CD4-positive, alpha-beta T cell treated with Interleukin-2 at 100 ng/mL for 4 hours (primary cell): ENCODE measurements at places on chromosomes 16 and 17.
A peak's percentile ranks its signal among the peaks of the same experiment; 100 is the strongest.

- no peak for DNase-seq
These were observed 361.3 kb downstream of the FOXL1 start for GRCh38 chr16:86939609-86940008.

GRCh38 chr17:39634384-39634871, 2.5 kb upstream of the STARD3 start:
- peak; percentile 58 for DNase-seq

- DNase-seq = no peak
These were observed 153.5 kb downstream of the MYO1D start for GRCh38 chr17:32723310-32723955.

DNA sequence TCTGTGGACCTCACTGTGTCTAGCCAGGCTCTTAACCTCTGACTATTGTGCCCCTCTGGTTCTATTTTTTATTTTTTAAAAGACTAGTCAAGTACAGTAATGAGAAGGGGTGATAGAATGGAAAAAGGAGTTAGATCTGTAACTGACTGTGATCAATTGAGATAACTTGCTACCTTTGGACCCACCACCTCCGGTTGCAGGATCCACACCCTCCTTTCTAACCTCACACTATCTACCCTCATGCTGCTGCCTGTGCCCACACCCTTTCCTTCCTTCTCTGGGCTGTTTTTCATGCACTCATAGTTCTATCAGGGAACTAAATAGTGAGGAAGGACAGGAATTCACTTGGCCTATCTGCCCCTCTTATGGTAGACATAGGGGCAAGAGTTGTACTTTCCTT, 172.3 kb downstream of the KATNIP start:
- DNase-seq = no peak

GRCh38 chr17:30969989-30970830, 629 bp upstream of the RNF135 start:
- no peak for DNase-seq

DNA sequence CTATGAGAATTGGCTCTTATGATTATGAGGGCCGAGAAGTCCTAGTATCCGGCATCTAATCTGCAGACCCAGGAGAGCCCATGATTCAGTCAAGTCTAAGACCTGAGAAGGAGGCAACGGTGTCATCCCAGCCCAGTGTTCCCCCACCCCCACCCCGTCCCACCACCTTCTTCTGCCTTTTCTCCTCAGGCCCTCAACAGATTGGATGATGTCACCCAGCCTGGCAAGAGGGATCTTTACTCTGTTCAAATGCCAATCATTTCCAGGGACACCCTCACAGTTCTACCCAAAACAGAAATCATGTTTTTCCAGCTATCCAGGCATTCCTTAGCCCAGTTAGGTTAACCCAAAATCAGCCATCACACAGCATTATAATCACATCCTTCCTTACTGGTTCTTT, 10.0 kb upstream of the GAA start:
- no peak for DNase-seq

- no peak for DNase-seq
These were observed 6.3 kb upstream of the KRT222 start for GRCh38 chr17:40671282-40671681.

GRCh38 chr17:64148017-64148631, 18.2 kb upstream of the ERN1 start:
- no peak for DNase-seq

DNA sequence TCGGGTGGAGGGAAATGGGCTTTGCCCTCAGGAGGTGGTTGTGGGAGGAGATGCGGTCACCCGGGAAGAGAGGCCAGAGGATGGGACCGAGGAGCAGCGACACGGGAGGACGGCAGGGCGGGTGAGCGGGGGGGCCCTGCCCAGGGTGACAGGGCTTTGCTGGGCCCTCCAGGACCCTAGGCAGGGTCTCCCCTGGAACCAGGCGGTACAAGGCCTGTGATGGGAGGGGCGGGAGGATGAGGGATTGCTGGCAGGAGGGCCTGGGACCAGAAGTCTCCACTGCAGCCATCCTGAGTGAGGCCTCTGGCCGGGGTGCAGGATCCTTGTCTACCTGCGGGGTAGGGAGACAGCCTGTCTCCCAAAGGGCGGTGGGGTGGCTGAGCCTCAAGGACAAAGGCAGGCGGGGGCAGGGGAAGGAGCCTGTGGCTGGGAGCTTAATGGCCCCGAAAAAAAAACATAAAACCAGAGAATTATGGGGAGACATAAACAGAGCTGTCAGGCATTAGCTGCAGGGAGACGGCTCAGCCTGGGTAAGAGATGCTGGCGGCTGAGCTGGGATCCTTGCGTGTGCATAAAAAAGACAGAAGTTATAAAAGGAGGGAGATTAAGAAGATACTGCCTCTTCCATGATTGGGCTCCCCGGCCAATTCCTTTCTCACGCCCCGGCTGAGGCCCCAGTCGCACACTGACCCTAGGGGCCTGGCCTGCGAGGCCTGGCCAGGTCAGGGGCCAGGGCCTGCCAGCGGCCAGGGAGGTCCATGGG, 66.7 kb downstream of the SREBF1 start:
- no peak for DNase-seq

DNA sequence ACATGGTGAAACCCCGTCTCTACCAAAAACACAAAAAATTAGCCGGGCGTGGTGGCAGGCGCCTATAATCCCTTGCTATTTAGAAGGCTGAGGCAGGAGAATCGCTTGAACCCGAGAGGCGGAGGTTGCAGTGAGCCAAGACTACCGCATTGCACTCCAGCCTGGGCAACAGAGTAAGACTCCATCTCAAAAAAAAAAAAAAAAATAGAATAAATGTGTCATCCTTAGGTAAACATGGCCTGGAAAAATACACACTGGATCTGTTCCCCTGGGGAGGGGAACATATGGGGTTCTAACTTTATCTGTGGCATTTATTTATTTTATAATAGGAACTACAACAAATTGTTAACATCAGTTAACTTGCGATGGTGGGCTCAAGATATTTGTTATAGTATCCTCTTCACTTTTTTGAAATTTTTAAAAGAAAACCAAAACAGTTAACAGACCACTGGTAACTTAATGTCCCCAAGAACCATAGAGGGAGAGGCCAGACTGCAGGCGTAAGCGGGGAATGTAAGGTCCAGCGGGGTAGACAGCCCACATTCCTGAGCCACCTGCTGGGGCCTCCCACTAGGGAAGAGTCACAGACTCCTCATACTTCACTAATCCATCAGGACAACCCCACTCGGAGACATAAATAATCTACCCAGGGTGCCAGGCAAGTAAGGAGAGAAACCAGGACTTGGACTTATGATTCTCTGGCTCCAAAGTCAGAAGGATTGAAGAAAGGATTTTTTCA, 12.5 kb upstream of the TXNDC11 start:
- no peak for DNase-seq

GRCh38 chr16:67470359-67470758, 10.6 kb downstream of the ATP6V0D1 start:
- DNase-seq = no peak

DNA sequence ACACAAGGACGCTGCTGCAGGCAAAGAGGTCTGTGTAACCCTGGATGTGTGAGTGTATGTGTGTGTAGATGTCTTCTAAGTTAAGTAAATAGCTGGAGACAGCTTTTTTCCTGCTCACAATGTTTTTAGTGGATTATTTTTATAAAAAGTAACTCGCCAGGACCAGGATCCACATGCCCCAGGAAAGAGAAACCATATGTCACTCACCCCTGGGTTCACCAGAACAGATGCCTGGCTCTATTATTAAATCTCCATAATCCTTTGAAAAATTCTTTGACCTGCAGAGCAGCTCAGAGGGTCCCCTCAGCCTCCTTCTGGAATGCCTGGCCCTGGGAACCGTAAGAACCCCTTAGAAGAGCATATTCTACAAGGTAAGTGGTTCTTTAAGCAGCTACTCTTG, 18.0 kb downstream of the ABCC12 start:
- no peak for DNase-seq

GRCh38 chr16:73023752-73024570, 24.0 kb downstream of the ZFHX3 start:
- DNase-seq = no peak

GRCh38 chr17:77450742-77451244, 310.0 kb downstream of the SEC14L1 start:
- no peak for DNase-seq

- DNase-seq = no peak
These were observed 84.2 kb downstream of the SOCS1 start for GRCh38 chr16:11171757-11172299.

DNA sequence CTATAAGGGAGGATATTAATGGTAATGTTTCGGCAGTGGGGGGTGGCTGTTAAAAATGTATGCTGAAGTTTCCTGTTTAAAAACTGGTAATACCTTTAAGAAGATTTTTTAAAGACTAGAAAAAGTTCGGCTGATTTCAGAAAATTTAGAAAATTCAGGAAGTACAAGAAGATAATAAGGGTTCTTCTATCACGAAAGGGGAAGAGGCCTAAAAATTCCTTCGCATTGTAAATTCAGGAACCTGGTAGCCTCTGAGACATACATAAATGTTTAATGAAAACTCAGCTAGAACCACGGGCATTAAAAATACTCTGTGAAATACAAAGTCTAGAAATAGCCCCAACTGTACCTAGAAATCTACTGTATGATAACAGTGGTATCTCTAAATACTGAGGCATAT, 181.2 kb downstream of the PARN start:
- no peak for DNase-seq

DNA sequence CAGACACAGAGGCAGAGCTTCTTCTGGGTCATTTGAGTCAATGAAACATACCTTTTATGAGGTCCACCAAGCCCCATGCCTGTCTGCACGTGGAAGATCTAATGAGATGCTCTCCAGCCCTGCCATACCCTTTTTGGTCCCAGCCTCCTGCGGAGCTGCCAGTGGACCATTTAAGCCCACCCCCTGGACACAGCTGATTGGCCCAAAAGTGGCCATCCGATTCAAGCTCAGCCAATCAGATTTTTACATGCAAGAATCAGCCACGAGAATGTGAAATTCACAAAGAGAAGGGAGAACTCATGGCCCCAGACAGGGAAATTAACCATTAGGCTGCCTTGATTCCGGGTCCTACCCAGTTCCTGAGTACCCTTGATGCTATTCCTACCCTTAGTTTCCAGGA, 231.0 kb upstream of the EEF2KMT start:
- no peak for DNase-seq

DNA sequence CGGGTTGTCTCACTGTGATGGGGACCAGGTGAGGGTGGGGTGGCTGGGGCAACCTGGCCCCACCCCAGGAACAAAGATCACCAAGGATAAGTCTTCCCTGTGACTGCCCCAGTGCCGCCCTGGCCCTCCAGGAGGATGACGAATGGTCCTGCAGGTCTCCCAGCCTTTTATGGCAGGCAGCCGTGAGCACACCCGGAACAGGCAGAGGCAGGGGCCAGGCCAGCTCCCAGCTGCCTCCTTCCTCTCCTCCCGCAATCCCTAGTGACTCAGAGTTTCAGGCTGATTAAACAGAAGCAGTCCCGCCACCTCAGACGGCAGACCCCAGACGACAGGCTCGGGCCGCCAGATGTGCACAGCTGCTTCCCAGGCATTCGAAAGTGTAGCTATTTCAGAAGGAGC, 13.3 kb downstream of the JUP start:
- no peak for DNase-seq

- no peak for DNase-seq
These were observed 19.7 kb downstream of the SDK2 start for GRCh38 chr17:73624496-73624988.

DNA sequence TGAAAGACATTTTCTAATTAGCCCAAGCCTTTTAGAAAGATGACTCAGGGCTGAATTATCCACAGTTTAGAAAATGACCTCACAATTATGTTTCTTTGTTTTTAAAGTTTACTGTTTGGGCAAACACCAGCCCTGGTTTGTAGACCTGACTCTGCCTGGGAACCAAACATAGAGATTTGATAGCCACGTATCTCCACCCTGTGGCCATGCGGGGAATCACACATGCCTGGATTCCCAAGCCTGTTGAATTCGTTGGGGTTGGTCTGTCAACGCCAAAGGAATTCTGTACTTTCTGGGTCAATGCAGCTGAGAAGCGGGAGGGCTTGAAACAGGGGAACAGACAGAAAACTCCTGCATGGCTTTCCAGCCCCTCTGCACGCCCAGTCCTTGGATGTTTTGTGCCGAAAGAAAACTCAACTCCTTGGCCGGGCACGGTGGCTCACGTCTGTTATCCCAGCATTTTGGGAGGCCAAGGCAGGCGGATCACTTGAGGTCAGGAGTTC, 26.9 kb downstream of the CD300A start:
- DNase-seq = peak; percentile 78

GRCh38 chr17:45006927-45007461, 38.9 kb upstream of the C1QL1 start:
- DNase-seq = no peak

DNA sequence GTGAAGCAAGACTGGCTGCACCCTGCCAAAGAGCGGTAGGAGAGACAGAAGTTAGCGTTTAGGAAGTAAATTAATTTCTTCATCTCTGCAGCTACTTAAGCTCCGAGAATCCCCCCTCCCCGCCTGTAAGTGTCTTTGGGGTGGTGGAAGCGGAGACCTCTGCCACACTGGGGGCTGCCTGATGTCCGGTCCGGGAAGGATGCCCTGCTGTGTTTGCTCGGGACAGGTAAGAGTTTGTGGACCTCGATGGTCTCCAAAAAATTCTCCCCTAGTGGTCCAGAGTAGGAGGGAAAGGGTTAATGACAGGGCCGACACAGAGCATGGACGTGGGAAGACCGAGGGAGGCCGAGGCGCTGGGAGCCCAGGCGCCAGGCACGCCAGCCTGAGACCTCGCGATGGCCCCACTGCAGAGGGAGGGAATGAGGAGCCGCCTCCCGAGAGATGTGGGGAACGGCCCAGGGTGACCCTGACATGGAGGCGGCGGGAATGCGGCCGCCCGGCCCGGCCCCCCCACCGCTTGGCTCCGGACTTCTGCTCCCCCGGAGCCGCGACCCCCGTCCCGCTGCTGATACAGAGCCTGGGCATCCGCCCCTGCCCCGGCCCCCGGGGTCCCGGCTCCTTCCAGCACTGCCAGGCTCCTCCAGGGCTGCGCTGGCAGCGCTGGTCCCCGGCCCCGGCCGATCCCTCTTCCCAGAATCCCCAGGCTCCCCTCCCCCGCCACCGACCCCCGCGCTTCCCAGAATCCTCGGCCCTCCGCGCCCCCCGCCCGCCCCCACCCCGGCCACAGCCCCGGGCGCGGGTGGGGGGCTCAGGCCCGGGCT, 680 bp downstream of the ZNF629 start:
- no peak for DNase-seq

DNA sequence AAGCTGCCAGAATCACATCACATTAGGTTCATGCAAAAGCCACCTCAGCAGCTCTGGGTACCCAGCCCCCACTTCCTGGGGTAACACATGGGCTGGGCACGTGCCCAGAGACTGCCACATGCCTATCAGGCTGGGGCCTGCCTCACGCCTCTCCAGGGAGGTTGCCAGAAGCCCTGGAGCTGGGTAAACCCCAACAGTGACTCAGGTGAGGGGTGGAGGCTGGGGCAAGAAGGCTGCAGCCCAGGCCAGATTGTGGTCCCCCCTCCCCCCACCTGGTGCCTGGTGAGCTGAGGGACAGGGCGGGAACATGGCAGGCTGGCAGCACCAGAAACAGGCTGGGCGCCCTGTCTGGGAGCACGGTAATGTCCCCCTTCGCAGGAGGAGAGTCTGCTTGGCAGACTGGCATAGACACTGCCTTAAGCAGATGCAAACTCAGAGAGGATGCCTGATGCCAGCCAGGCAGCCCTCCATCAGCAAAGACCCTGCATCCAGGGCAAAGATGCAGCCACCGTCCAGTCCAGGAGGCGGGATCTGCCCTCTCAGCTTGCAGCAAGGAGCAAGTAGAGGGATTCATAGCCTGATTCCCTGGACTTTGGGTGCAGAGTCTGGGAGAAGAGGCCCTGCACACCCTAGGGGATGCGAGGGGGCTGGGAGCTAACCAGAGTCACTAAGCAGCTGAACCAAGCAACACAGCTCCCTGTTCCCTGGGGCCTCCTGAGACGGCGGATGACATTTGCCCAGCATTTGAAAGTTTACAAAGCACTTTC, 28.8 kb downstream of the NGFR start:
- DNase-seq = no peak
